NCI-H146 (cell line): ENCODE measurements at places on chromosomes 3 and 15.

- no peak for DNase-seq
Measured at GRCh38 chr3:171811295-171811912, 1.1 kb upstream of the PLD1 start.

GRCh38 chr3:190003068-190003467, 117.6 kb downstream of the P3H2 start:
- DNase-seq = no peak

DNA sequence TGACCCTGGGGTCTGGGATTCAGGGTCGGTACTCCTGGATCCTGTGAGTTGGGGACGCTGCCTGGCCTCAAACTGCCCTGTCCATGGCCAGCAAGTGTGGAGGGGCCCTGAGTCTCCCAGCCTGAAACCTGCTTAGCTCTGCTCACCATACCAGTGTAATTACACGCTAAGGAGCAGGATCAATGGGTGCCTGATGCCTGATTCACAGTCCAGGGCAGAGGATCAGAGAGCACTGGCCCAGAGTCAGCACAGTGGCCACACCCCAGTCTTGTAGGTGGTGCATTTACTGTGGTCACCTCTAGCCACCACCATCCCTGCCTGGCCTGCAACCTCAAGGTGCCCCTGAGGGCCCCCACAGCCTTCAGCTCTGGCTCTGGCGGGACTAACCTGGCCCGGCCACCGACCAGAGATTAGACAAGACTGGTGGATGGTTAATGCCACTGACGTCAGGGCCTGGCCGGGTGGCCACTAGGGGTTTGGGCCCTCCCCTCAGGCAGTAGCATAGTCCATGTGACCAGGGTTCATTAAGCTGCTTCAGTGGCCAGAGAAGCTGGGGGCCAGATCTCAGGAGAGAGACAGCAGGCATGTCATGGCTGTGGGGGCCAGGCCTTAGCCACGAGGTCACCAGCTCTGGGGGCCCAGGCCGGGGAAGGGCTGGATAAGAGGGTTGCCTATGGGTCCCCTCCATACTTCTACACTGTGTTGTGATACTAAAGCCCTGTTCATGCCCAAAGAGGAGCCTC, 3.3 kb upstream of the SLC38A3 start:
- no peak for DNase-seq

GRCh38 chr3:104989878-104990277, 376.8 kb upstream of the ALCAM start:
- no peak for DNase-seq
